ENCODE measurements at places on chromosomes 13 and 19.
A peak's percentile ranks its signal among the peaks of the same experiment; 100 is the strongest.

GRCh38 chr19:11735375-11735774 is 3.4 kb downstream of the ZNF823 start:
- DNase-seq, result no peak

DNA sequence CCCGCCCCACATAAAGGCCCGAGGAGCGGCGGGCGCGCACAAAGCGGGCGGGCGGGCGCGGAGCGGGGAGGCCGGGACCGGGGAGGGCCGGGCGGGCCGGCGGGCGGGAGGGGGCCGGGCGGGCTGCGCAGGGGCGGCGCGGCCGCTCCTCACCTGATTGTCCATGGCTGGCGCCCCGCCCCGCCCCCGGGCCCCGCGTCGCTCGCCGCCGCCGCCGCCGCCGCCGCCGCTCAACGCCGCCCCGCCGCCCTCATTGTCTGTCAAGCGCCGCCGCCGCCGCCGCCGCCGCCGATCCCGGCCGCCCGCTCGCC is 200 bp downstream of the MLLT1 start:
- no peak for DNase-seq

DNA sequence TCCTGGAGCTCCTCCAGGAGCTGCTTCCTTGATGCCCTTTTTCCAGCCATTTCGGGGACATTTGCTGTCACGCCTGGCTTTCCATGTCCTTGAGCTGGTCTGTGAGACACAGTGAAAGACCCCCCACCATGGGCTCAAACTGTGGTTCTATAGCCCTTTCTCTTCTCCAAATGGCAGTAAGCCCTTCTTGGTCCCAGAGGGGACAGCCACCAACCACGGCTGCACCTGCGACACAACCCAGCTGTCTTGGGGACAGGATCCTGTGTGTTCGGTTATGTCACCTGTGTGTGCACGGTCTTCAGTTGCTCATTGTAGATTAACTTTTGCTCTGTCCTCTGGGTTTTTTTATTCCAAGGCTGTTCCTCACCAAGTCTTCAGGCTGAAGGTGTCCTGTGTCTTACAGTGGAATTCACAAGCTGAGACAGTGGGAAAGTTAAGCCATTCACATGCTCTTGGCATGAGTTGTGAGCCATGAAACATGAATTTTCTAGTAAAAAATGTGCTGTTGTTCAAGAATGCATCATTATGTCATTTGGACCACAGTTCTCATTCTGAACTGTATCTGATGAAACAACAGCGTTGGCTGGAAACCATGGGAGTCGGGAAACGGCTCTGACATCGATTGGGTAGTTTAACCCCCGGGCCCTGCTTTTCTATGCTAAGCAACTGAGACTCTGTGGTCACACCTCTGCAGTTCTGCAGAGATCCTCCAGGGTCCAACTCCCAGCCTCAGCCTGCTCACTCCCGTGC is 129.5 kb upstream of the MCF2L start:
- no peak for DNase-seq

- no peak for DNase-seq
Measured at GRCh38 chr19:28316464-28316863, 896.5 kb downstream of the UQCRFS1 start.

DNA sequence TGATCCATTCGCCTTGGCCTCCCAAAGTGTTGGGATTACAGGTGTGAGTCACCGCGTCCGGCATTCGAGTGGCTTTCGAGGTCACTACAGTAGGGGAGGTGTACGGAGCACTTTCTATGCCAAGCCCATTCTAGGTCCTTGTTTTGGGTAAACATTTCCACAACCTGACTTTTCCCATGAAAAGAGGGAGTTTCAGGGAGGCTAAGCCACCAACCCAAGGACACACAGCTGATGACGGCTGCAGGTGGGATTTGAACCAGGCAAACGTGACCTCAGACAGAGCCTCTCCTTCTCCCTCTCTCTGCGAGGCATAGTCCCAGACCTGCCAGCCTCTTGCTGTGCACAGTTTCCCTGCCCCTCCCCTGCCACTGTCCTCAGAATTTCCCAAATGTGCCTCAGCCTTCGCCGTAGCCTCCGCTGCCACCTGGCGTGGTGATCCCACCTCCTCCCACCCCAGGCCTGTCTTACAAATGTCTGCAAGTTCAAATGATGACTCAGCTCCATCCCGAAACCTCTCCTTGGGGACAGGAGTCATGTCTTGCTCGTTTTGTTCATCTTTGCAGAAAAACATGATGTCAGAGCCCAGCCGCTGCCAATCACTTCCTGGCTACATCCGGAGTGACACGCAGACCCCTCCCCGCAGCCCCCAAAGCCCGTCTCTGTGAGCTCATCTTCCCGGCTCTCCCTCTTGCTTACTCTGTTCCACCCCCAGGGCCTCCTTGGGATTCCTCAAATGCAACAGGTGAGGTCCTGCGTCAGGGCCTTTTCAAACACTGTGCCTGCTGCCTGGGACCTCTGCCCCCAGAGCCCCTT is 6.6 kb upstream of the GADD45B start:
- no peak for DNase-seq

- no peak for DNase-seq
Measured at GRCh38 chr19:48368936-48369335, 4.8 kb downstream of the SYNGR4 start.

DNA sequence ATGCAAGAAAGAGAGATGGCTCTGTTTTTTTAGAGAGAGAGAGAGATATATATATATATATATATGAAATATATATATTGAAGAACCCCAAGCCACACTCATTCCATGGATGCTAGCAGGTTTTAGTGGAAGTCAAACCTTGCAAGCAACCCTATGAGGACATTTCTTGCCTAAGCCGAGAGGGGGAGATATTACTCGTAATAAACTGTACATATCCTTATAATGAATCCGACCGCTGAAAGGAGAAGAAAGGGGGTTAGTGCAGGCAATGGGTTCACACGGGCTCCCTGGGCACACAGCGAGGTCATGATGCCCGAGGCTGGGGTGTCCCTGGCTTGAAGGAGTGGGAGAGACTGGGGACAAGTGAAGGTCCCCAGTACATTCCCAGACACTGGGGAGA is 78.3 kb downstream of the IER2 start:
- no peak for DNase-seq

GRCh38 chr19:28577666-28578065 is 635.3 kb downstream of the UQCRFS1 start:
- DNase-seq, result no peak

- no peak for DNase-seq
Measured at GRCh38 chr13:32105653-32106313, 74.2 kb downstream of the FRY start.

DNA sequence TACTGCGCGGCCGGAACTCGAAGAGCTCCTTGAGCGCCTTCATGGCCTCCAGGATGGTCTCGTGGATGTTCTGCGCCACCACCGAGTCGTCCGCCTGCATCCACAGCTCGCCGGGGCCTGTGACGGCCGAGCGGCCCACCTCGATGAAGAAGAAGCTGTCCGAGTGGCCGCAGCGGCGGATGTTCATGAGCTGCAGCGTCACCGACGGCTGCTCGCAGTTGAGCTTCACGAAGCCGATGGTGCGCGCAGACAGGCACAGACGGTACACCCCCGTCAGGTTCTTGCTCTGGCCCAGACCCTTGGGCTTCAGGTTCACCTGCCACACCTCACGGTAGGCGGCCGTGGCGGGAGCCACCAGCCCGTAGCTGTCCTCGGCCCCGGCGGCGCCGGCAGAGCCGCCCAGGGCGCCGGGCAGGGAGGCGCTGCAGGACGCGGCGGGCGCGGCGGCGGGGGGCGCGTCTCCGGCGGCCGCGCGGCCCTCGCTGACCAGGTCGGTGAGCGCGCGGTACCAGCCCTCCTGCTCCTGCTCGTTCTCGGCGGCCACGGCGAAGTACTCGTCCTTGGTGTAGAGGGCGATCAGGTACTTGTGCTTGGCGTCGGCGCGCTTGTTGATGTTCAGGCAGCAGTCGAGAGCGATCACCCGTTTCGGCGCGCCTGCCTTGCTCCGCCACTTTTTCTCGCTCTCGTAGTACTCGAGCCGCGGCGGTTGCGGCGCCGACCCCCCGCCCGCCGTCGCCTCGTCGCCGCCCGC is 1.1 kb downstream of the IRS2 start:
- DNase-seq, result peak; percentile 82

Measured in right cardiac atrium (tissue), 5 donors.